CD4-positive, alpha-beta T cell treated with Interleukin-21 for 1 hour (primary cell): ENCODE measurements at places on chromosomes 2 and 18.
A peak's percentile ranks its signal among the peaks of the same experiment; 100 is the strongest.

GRCh38 chr2:39845460-39846146 lies 66.5 kb upstream of the THUMPD2 start:
- DNase-seq: no peak

GRCh38 chr2:60867848-60868247 lies 13.5 kb upstream of the REL start:
- DNase-seq: peak; percentile 66

DNA sequence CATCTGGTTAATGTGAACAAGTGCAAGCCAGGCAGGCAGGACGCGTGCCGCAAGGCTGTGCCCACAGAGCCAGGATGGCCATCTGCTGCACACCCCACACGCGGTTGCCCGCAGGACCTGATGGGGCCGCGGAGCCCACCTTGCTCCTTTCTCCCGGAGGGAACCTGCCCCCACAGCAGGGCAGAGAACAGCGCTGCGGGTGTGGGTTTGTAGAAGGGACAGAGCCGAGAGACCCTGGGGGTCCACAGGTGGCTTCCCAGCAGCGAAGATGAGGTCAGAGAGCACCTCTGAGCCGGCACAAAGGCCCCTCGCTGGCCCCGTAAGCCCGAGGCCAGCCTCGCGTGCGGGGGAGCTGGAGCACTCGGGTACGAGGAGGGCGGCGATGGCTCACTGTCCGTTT lies 460.8 kb upstream of the SALL3 start:
- no peak for DNase-seq

GRCh38 chr18:32302806-32303205 lies 113.0 kb downstream of the MEP1B start:
- DNase-seq: no peak

DNA sequence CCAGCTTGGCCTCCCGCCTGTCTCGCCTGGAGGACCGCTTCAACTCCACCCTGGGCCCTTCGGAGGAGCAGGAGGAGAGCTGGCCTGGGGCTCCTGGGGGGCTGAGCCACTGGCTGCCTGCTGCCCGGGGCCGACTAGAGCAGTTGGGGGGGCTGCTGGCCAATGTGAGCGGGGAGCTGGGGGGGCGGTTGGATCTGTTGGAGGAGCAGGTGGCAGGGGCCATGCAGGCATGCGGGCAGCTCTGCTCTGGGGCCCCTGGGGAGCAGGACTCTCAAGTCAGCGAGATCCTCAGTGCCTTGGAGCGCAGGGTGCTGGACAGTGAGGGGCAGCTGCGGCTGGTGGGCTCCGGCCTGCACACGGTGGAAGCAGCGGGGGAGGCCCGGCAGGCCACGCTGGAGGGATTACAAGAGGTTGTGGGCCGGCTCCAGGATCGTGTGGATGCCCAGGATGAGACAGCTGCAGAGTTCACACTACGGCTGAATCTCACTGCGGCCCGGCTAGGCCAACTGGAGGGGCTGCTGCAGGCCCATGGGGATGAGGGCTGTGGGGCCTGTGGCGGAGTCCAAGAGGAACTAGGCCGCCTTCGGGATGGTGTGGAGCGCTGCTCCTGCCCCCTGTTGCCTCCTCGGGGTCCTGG lies 3.7 kb upstream of the KHK start:
- no peak for DNase-seq

GRCh38 chr2:65495251-65495877 lies 63.0 kb upstream of the SPRED2 start:
- no peak for DNase-seq

- no peak for DNase-seq
Measured at GRCh38 chr2:201558232-201558631, 85.1 kb downstream of the TMEM237 start.

- DNase-seq: peak; percentile 61
Measured at GRCh38 chr2:234496055-234496834, 636 bp downstream of the ARL4C start.

DNA sequence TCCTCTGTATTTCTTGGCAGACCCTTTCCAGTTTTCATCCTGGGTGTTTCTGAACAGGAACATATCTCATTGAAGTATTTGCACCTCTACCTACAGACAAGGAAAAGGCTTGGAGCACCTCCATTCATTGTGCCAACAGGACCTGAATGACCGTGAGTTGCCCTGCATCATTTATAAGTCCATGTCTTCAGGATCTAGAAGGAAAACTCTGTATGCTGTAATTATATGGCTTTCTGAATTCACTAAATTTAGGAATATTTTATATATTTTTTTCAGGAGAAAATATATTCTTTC lies 402.3 kb upstream of the SLC14A2 start:
- DNase-seq: no peak

DNA sequence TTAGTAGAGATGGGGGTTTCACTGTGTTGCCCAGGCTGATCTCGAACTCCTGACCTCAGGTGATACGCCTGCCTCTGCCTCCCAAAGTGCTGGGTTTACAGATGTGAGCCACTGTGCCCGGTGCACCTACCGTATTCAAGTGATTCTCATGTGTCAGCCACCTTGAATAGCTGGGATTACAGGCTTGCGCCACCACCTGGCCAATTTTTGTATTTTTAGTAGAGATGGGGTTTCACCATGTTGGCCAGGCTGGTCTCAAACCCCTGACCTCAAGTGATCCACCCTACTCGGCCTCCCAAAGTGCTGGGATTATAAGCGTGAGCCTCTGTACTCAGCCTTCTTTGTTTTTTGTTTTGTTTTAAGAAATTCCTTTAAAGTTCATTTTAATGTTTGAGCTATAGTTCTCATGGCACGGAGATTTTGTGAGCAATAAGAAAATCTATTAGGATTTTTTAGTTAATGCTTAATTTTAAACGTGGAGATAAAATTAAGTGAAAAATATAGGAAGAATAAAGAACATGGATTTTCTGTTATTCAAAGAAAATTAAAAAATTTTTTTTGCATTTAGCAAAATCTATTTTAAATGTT lies 242.6 kb downstream of the PHLPP1 start:
- peak; percentile 54 for DNase-seq

GRCh38 chr2:151315381-151315903 lies 26.0 kb upstream of the NMI start:
- no peak for DNase-seq

DNA sequence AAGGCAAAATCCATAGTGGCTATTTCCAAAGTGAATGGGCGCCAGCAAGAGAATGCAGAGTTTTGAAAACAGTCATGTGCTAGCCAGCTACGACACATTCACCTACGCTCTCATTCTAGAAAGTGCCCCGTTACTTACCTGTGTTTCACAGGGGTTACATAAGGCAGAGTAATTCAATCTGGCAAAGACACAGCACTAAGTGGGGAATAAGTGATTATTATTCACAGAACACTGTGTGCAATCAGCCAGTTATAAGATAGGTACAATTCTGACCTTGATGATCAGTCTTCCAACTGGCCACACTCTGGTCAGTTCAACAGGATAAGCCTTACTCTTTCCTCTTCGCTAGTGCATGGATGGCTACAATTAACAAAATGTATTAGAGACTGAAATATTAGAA lies 105.8 kb downstream of the CABYR start:
- DNase-seq: no peak

DNA sequence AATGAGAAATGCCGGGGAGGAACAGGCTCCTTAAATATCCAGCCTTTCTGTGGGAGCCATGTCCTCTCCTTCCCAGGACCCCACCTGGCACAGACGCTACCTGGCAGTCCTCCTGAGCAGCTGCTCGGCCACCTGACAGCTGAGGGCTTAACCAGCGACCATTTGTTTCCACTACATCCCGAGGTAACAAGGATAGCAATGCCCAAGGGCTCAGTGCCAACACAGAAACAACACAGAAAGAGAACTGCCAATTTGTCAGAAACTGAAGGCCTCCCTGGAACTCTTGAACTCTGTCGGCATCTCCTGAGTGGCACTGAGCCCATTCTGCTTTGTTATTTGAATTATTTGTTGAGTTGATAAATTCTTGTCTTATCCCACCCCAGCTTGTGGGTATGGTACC lies 122.2 kb upstream of the ARHGAP28 start:
- no peak for DNase-seq

GRCh38 chr18:22912835-22913234 lies 20.3 kb upstream of the RBBP8 start:
- no peak for DNase-seq

DNA sequence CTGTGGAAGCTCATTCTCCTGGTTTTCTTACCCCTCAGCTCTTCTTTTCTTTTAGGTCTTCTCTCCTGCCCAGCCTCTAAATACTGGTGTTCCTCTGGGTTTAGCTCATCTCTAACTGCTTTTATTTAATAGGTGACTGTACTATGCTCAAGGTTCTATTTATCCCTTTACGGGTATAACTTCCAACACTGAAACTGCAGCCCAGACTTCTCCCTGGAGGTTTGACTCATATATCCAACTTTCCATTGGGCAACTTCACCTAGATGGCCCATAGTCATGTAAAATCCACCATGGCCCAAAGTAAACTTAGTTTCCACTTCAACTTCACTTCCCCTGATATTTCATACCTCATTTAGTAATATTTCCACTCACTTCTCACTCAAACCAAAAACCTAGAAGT lies 273.1 kb downstream of the PLCL1 start:
- DNase-seq: no peak

- peak; percentile 13 for DNase-seq
Measured at GRCh38 chr2:176473177-176473576, 203.9 kb downstream of the MTX2 start.

GRCh38 chr2:216082805-216083204 lies 1.1 kb downstream of the TMEM169 start:
- DNase-seq: no peak

GRCh38 chr18:11947214-11948191 lies 33.8 kb upstream of the IMPA2 start:
- peak; percentile 71 for DNase-seq

DNA sequence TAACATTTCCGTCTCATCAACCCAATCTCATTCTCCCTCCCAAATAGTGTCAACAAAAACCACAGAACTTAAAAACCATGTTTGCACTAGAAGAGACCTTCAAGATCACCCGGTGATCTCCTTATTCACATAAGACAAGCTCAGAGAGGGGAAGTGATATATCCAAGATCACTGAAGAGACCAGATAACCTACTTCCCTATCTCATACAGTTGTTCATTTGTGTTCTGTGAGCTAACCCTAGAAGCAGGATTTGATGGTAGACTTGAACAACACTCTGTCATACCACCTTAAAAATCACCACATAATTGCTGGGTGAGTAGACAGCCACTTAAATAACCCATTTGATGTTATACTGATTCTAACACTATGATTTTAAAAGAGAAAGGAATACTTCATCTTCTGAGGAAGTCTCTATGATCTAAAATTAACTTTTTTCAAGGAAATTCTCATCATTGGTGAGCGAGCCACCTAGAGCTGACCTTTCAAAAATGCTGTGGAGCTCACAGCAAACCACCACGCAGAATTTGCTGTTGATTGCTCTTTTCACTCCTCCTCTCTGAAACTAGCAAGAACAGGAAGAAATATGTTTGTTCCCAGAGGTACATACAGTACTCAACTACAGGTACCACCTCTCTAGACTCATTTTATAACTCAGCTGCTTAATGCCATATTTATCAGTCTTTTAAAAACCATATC lies 15.1 kb downstream of the AAK1 start:
- DNase-seq: no peak
